Eye (tissue), 1 donor: ENCODE measurements at places on chromosomes 5 and 9.

GRCh38 chr9:29659014-29659413, 2085.7 kb upstream of the C9orf72 start:
- no peak for DNase-seq

DNA sequence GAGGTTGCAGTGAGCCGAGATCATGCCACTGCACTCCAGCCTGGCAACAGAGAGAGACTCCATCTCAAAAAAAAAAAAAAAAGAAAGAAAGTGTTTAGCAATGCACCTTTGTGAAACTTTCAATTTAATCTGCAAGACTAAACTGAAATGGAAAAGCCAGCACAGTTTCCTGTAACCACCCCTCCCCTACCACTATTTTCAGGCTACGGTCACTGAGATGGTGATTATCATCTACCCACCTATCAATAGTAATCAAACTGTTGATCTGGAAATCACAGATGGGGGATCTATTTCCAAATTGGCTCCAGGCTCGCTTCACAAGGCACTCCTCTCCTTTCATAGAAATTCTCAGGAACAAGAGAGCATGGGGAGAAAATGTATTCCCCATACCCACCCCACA, 30.6 kb upstream of the IL7R start:
- DNase-seq, result no peak

DNA sequence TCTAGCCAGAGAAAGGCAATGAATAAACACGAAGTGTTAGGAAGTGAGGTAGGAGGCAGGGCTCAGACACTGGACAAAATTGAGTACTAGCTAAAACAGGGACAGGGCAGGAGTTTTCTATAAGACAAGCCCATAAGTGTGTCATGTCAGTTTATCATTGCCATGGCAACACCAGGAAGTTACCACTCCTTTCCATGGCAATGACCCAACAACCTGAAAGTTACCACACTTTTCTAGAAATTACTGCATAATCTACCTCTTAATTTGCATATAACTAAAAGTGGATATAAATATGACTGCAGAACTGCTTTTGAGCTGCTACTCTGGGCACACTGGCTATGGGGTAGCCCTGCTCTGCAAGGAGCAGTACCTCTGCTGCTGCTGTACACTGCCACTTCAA, 442.5 kb upstream of the COX7C start:
- DNase-seq, result no peak

DNA sequence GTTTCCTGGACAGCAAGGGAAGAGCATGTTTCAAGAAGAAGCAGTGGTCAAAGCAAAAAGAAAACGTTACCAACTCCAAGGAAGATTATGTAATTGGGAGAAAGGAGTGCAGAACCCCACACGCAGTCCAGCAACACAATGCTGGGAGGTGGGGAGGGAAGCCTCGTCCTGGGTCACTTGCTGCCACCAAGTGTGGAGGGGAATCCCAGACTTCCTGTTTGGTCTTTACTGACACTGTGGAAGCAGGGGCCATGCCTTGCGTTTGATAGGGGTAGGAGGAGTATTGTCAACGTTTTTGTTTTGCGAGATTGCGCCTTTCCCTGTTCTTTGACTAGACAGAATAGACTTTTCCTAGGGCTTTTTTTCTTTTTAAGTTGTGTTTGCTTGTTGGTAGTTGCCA, 421.0 kb downstream of the KDM4C start:
- DNase-seq, result no peak

DNA sequence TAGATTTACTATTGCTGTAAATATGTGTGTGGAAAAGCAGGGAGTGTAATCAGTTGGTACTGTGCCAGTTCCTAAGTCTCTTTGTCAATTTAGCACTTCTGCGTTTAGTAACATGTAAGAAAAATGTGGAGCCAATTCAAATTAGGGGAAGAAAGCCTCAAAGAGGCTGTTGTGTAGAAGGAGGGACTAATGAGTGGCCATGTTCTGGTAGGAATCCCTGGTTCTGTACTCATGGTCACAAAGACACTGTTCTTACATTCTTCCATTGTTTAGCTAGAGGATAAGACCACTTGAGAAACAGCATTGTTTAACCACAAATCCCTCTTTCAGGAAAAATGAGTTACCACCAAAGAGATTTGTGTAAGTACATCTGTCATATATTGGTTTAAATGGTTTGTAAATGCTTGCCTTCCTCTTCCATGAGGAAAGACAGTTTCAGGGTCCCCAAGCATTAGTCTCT, 14.9 kb downstream of the ARHGEF28 start:
- no peak for DNase-seq

DNA sequence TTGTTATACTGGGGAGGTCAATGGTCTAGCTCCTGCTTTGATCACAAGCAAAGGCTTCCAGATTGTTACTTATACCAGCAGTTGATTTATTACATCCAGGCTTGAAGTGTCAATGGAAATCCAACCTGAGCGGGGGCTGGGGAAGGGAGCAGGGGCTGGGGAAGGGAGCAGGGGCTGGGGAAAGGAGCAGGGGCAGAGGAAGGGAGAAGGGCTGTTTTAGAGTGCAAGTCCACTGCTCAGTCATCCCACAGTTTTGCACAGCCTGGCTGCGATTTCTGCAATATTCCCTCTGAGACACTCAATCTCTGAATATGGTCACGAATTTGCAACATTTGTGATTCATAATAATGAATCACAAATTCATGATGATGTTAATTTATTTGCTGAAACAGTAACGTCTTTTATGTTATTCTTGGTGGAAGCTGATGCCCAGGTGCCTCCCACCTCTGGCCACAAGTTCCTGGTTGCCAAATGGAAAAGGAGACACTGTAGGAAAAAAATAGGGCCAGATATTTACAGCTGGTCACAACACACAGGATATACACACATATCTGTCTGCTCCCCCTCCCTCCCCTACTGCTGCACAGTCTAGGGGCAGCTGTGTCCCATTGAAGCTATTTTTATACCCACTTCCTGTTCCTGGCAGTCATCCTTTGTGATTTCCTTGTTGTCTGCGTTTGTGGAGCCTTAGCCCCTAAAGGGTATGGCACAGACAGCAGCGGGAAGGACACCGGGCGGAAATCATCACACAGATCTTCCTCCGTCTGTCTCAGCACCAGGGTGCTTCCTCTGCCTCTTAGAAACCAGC, 325.1 kb downstream of the GADD45G start:
- no peak for DNase-seq

DNA sequence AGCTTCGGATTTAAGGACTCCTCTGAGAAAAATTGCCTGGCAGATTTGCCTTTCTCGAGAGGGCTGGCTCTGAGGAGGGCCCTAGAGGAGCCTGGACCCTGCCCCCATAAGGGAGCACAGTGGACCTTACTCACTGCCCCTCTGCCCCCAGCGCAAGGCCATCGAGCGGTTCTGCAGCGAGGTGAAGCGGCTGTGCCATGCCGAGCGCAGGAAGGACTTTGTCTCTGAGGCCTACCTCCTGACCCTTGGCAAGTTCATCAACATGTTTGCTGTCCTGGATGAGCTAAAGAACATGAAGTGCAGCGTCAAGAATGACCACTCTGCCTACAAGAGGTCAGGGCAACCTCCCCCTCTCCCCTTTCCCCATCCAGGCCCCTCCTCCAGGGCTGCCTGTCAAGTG, 34.6 kb downstream of the CYFIP2 start:
- no peak for DNase-seq

- no peak for DNase-seq
These were observed 9.0 kb downstream of the KIAA1958 start for GRCh38 chr9:112495614-112496013.

- DNase-seq, result no peak
These were observed 66.9 kb downstream of the CTSL start for GRCh38 chr9:87792831-87793288.

- no peak for DNase-seq
These were observed 75.3 kb downstream of the COL23A1 start for GRCh38 chr5:178514851-178515418.

GRCh38 chr9:121860744-121861143, 209.3 kb downstream of the DAB2IP start:
- no peak for DNase-seq

DNA sequence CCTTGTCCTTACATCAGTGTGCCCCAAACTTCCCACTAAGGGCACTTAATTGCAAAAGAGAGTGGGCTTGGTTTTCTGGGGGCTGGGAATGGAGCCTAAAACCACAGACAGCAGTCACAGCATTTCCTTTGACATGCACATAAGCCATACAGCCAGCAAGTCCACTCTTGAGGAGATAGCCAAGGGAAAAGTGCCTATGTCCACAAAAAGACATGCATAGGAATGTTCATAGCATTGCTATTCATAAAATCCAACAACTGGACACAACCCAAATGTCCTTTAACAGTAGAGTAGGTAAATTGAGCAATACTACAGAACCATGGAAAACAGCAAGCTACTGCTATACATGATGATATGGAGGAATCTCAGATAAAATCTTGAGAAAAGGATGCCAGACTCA, 11.7 kb upstream of the FAT2 start:
- no peak for DNase-seq

GRCh38 chr5:100273846-100274580, 261.2 kb upstream of the FAM174A start:
- DNase-seq, result no peak

DNA sequence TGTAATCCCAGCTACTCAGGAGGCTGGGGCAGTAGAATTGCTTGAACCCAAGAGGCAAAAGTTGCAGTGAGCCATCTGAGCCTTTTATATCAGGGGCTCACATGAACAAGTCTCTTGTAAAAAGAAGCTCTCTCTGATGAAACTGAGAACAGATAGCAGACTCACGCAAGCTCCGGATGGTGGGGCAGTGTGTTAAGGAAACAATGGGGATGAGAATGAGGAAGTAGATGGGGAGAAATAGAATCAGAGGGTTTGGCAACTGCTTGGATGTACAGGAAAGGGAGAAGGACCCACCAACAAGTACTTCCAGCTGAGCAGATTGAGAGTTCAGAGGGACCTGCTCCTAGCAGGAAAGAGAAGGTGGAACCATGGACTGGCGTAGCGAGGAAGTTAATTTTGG, 18.6 kb downstream of the TMEM252 start:
- no peak for DNase-seq

- DNase-seq, result no peak
These were observed 16.6 kb downstream of the ARRDC3 start for GRCh38 chr5:91366551-91366950.

DNA sequence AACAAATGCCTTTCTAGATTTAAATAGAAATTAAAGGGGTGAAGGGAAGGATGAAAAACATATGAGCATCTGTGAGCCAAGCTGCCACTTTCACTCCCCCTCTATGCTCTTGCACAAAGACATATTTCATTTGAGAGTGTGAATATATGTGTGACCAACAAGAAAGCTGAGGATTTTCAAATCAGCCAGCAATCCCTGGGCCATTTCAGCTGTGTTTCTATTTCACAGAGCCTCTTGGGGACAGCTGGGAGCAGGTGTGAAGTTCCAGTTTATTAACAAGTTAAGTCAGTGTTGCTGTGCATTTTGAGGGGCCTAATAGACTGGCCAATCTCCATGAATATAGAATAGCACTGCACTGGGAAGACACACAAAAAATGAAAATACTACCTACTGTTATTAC, 248.7 kb upstream of the RGMB start:
- peak; percentile 47 for DNase-seq

GRCh38 chr9:127013597-127013996, 99.0 kb downstream of the RALGPS1 start:
- DNase-seq, result no peak

- DNase-seq, result no peak
These were observed 121.7 kb downstream of the ICE1 start for GRCh38 chr5:5544094-5544663.

DNA sequence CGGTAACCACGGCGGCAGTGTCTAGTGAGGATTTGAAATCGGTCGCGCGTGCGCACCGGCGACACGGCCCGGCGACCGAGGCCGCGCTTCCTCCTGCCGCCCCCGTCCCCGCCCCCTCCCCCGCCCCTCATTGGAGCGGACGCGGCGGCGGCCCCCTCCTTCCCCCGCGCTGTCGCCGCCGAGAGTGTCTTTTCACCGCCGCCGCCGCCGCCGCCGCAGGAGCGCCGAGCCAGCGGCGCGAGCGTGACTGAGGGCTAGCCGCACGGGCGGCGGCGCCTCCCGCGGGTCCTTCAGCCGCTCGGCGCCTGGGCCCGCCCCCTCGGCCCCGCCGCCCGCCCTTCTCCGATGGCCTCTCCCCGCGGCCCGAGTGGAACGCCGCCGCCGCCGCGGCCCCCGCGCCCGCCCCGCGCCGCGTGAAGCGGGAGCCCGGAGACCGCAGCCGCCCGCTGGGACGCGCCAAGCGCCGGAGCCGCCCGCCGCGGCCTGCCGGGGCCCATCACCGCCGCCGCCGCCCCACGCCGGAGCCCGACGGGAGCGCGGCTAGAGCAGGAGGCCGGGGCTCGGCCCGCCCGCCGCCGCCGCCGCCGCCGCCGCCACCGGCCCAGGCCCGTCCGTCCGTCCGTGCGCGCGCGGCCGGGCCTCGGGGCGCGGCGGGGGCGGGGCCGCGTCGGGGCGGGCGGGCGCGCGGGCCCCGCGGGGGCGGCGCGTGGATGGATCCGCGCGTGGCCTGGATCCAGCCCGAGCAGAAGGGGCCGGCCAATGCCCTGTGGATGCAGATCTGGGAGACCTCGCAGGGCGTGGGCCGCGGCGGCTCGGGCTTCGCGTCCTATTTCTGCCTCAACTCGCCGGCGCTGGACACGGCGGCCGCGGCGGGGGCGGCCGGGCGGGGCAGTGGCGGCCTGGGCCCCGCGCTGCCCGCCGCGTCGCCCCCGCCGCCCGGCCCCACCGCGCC, at the start of gene TENT4A:
Gene TENT4A, plus strand, starts transcription at position 159 of the 952 bp plus-strand sequence. Its CDS starts 552 bp downstream, at position 711.
- peak; percentile 35 for DNase-seq

- DNase-seq, result no peak
These were observed 184.7 kb downstream of the MAPKAP1 start for GRCh38 chr9:125522328-125522725.

- no peak for DNase-seq
These were observed 113.9 kb downstream of the DAB2IP start for GRCh38 chr9:121765021-121765950.

DNA sequence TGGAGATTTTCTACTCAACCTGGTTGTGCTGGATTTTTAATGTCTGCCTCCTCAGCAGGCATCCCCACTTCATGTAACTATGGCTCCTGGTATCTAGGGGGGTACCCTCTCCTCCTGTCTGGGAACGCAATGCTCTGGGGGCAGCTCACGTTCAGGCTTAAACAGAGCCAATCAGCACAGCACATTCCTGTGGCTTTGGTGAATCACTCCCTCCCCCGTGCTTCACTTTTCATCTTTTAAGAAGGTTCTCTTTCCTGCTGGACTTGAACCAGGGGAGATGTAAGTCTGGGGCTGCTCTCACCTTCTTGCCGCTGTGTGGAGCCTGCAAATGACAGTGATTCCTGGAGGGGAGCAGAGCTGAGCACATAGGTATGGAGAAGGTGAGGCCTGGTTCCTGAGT, 101.2 kb downstream of the MSX2 start:
- DNase-seq, result no peak
